Inflammatory macrophage treated with lipopolysaccharide for 4 hours (primary cell): ENCODE measurements at places on chromosomes 5 and 9.

- DNase-seq, result no peak
These were observed 34.5 kb upstream of the SPARC start for GRCh38 chr5:151721087-151721646.

DNA sequence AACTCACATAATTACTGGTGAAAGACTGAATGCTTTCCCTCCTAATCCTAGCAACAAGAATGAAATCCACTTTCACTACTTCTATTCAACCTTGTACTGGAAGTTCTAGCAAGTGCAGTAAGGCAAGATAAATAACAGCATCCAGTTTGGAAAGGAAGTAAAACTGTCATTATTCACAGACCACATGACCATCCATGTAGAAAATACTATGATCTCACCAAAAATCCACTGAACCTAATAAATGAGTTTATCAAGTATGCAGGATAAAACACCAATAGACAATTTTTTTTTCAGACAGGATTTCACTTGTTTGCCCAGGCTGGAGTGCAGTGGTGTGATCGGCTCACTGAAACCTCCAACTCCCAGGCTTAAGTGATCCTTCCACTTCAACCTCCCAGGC, 117.7 kb downstream of the TMEM167A start:
- DNase-seq, result no peak

GRCh38 chr5:151550146-151550545, 41.0 kb downstream of the FAT2 start:
- DNase-seq, result no peak

GRCh38 chr5:96930058-96930457, 5.8 kb upstream of the LNPEP start:
- DNase-seq, result no peak

- DNase-seq, result no peak
These were observed 413.5 kb downstream of the TLE4 start for GRCh38 chr9:79985264-79985663.

DNA sequence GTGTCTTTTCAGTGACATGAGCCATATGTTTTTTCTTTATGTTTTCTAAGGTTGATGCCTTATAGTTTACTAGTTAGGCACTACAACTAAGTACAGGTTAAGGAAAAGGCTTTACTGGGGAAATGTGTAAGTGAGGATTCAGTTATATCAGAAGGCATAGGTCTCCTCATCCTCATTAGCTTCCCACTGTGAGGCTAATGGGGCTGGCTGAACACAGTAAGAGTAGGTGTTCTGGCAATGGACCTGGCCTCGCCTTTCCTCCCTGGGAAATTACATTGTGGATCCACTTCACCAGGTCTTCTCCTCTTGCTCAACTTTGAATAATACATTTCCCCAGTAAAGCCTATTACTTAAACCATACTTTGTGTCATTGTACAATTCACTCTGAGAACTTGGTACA, 225.5 kb downstream of the PTPRD start:
- no peak for DNase-seq

DNA sequence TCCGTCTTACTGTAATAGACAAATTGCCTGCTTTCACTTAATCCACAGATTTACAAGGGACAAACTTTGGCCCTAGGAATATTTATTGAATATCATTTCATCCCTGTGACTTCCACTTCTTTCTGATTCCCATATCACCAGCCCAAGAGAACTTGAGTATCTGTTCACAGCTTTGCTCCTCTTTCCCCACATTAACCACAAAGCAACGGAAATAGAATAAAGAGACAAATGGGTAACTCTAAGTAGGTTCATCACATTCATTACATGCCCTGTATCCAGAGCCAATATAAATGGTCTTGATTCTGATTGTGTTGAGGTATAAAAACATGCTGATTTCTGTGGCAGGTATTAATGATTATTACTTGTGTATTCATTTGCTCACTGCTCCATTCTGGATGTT, 41.9 kb downstream of the TMEM252 start:
- no peak for DNase-seq
